ENCODE measurements at places on chromosomes 2 and 18. TPM values are rescaled to one million over a fixed set of nuclear protein-coding genes. Genes with fewer than 3 reads are reported as not detected.

Gene REG3A
- not detected for total RNA-seq

Gene KRTCAP3
- total RNA-seq = 15.4 TPM

DNA sequence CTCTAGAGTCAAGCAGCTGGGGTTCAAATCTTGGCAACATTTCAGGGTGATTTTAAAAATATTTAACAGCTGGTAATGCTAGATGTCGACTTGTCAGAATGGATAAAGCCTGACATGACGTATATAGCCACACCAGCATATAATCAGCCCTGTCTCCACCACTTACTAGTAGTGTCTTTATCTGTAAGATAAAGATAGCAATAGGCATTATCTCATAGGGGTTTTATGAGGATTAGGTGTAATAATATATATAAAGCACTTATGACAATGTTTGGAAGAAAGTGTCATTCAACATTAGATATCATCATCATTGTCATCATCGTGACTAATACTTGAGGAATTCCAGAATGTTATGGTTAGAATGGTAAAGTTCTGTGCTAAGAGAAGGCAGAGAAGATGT lies 369.0 kb upstream of the CWC22 start:
- no peak overlapping the region for H3K27ac ChIP-seq
- no peak overlapping the region for H3K4me3 ChIP-seq
- no peak for DNase-seq
- peaks cover 9% of the 10 kb centered on the region for H3K27me3 ChIP-seq
- no peaks in the 10 kb centered on the region for H3K36me3 ChIP-seq

DNA sequence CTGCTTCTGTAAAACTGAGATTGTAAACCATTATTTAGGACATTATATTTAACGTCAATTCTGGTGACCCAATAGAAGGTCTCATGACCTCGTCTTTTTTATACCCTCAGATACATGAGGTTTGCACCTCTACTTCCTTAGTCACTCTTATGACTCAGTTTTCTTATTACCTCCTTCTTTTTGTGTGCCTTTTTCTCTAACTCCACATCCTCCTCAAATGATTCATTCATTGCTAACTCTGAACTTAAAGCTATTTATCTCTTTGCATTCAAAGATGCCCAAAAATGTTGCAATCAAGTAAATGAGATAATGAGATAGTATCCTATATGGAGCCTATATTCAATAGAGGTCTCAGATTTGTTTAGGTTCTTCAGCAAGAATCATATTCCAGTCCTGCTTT lies 121.0 kb upstream of the KYNU start:
- H3K27me3 ChIP-seq = no peaks in the 10 kb centered on the region
- no peak for DNase-seq
- no peaks in the 10 kb centered on the region for H3K36me3 ChIP-seq
- H3K27ac ChIP-seq = no peak overlapping the region

- H3K4me3 ChIP-seq = peak within 1 kb of the TSS; percentile 91
- peak within 1 kb of the TSS; percentile 97 for H3K27ac ChIP-seq
- H3K36me3 ChIP-seq = peaks cover 19% of the 10 kb centered on the region
- no peaks in the 10 kb centered on the region for H3K27me3 ChIP-seq
These were observed at the start of the genes C2orf76 and DBI for GRCh38 chr2:119366649-119367471. C2orf76 (minus strand) TSS chr2:119366834; CDS start chr2:119339959, 26,875 bp downstream. DBI (plus strand) TSS chr2:119366977; CDS start chr2:119367052, 75 bp downstream.

DNA sequence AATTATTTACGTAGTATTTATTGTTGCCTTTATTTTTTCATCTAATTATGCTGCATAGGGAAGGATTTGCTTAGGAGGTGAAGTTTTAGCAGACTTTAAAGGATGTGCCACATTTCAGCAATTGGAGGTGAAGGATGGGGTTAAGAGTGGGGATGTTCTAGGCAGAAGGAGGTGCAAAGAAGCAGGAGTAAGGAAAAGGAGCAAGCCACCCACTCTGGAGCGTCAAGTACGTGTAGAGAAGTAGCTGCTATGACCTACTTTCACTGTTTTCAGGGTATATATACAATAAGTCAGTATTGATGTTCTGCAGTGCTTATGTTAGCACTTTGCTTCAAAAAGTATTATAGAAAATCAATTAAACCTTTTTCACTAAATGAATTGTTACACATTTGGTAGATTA lies 34.4 kb downstream of the ITGAV start:
- H3K4me1 ChIP-seq = peaks cover 4% of the 10 kb centered on the region
- peaks cover 18% of the 10 kb centered on the region for H3K36me3 ChIP-seq
- no peak overlapping the region for H3K27ac ChIP-seq
- H3K27me3 ChIP-seq = no peaks in the 10 kb centered on the region
- H3K4me3 ChIP-seq = no peak overlapping the region
- no peak for DNase-seq

DNA sequence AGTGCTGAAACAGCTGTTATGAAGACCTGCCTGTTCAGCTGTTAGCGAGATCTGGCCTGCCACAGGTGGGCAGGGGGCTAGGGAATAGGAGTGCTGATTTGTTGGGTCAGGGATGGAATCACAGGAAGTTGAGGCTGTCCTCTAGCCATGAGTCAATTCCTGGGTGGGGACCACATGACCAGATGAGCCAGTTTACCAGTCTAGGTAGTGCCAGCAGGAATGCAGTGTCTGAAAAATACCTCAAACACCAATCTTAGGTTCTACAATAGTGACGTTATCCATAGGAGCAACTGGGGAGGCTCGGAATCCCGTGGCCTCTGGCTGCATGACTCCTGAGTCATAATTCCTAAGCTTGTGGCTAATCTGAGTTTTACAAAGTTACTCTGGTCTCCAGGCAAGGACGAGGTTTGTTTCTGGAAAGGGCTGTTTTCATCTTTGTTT lies 44.9 kb downstream of the DYSF start:
- peaks cover 3% of the 10 kb centered on the region for H3K4me1 ChIP-seq
- no peaks in the 10 kb centered on the region for H3K36me3 ChIP-seq
- H3K4me3 ChIP-seq = no peak overlapping the region
- DNase-seq = no peak
- H3K27ac ChIP-seq = peak overlapping the region; percentile 31

DNA sequence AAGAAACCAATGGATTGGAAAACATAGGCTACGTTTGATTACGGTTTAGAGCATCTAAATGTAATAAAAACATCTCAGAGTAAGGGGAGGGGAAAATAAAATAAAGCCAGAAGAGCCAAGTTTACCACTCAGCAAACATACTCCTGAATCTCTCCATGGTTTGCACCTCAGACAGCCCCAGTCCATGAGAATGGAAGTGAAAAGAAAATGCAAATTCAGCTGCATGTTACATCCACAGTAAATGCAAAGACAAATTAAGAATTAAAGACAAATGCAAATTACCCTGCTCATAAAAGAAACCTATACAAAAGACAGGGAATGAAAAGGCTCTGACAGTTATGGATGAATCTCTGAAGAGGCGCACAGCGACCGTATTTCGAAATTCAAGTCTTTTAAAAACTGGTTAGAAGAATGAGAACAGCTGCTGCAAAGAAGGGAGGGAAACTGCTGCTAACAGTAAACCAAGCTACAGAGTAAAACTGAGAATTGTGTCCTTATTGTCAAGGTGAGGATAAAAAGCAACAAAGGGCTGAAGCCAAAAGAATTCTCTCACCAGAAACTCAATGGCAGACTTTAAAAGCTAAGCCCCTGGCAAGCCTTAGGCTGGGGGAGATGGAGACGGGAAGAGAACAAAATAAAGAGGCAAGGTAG lies 197.9 kb upstream of the ACVR2A start:
- no peak overlapping the region for H3K4me3 ChIP-seq
- peaks cover 4% of the 10 kb centered on the region for H3K4me1 ChIP-seq
- H3K36me3 ChIP-seq = no peaks in the 10 kb centered on the region
- peaks cover 26% of the 10 kb centered on the region for H3K27me3 ChIP-seq
- DNase-seq = no peak

DNA sequence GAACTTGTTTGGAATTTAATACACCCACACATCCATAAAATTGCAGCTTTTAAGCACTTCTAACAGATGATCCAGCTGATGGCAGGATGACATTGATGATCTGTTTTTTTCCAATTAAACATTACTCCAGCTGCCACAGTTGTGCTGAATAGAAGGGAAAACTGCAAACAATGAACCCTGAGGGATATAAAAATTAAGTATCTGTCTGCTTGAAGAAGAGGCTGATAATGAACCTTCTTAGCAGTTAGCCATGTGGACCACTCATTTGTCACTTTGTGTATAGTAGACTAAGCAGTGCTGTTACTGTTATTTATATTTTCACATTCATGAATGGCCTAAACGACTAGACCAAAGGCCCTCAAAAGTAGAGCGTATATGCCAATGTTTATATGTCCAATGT lies 1201.0 kb upstream of the LRRTM1 start:
- no peak for DNase-seq
- no peaks in the 10 kb centered on the region for H3K36me3 ChIP-seq
- H3K27ac ChIP-seq = no peak overlapping the region
- H3K4me1 ChIP-seq = no peaks in the 10 kb centered on the region
- no peak overlapping the region for H3K4me3 ChIP-seq
- H3K27me3 ChIP-seq = no peaks in the 10 kb centered on the region

- no peak for DNase-seq
- H3K27ac ChIP-seq = no peak overlapping the region
- H3K4me3 ChIP-seq = no peak overlapping the region
- peaks cover 5% of the 10 kb centered on the region for H3K4me1 ChIP-seq
- H3K36me3 ChIP-seq = peaks cover 12% of the 10 kb centered on the region
These were observed 1154.4 kb downstream of the DPP10 start for GRCh38 chr2:115596659-115597375.

- no peak overlapping the region for H3K27ac ChIP-seq
- peaks cover 13% of the 10 kb centered on the region for H3K4me1 ChIP-seq
- no peaks in the 10 kb centered on the region for H3K36me3 ChIP-seq
- DNase-seq = no peak
- H3K27me3 ChIP-seq = peaks cover 3% of the 10 kb centered on the region
These were observed 46.9 kb downstream of the NFATC1 start for GRCh38 chr18:79442508-79443221.

- no peaks in the 10 kb centered on the region for H3K27me3 ChIP-seq
- no peak within 1 kb of the TSS for H3K27ac ChIP-seq
- H3K4me1 ChIP-seq = peaks cover 3% of the 10 kb centered on the region
- no peak for DNase-seq
- H3K36me3 ChIP-seq = no peaks in the 10 kb centered on the region
These were observed at the start of gene CAPG for GRCh38 chr2:85409845-85410583. CAPG (minus strand) TSS chr2:85410366; CDS start chr2:85402145, 8,221 bp downstream.

- H3K4me3 ChIP-seq = no peak overlapping the region
- H3K4me1 ChIP-seq = no peaks in the 10 kb centered on the region
- no peaks in the 10 kb centered on the region for H3K27me3 ChIP-seq
- peaks cover 22% of the 10 kb centered on the region for H3K36me3 ChIP-seq
These were observed 57.8 kb downstream of the CTDP1 start for GRCh38 chr18:79737426-79737825.

Data from progenitor cell of endocrine pancreas (in vitro differentiated cells).